ENCODE measurements at places on chromosomes 2 and 18.
A peak's percentile ranks its signal among the peaks of the same experiment; 100 is the strongest.

DNA sequence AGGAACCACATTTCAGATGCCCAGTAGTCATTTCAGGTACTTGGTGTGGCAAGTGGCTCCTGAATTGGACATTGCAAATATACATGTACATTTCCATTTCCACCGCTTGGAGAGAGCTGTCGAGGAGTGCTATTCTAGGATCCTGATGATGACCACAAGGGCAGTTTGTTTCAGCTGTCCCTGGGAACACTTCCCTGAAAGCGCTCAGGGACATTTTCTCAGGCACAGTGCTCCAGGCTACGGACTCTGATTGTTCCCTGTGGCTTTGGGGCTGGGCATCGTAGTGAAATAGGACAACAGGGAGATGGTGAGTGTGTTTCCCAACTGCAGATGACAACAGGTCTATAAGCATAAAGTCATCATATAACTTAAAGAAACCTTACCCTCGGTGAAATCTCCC is 3.1 kb downstream of the DBI start:
- DNase-seq = no peak

DNA sequence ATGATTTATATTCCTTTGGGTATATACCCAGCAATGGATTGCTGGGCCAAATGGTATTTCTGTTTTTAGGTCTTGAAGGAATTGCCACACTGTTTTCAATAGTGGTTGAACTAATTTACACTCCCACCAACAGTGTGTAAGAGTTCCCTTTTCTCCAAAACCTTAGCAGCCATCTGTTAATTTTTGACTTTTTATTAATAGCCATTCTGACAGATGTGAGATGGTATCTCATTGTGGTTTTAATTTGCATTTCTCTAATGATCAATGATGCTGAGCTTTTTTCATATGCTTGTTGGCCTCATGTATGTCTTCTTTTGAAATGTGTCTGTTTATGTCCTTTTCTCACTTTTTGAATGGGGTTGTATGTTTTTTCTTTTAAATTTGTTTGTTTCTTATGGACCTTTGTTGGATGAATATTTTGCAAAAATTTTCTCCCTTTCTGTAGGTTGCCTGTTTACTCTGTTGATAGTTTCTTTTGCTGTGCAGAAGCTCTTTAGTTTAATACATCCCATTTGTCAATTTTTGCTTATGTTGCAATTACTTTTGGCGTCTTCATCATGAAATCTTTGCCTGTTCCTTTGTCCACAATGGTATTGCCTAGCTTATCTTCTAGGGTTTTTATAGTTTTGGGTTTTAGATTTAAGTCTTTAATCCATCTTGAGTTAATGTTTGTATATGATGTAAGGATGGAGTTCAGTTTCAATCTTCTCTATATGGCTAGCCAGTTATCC is 119.7 kb upstream of the XIRP2 start:
- DNase-seq = no peak

GRCh38 chr2:59899692-59900091 is 653.8 kb downstream of the BCL11A start:
- no peak for DNase-seq

DNA sequence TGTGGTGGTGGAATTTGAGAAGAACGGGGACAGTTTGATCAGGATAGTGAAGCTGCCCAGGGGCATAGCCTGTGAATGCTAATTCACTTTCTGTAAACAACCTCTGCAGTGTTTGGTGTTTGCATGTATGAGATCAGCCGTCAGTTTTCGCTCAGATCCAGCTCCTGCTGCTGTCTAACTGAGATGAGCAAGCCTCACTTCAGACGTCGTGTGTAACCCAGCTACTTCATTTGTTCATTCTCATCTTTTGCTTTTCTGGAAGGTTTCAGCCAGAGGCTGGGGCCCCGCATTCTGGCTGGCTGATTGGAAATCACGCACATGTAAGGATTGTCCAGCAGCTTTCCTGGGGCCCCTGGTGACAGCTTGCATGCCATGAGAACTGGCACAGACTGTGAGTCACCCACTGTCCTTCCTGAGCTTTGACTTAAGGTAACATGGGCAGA is 48.9 kb downstream of the LDLRAD4 start:
- DNase-seq = peak; percentile 24

Data from stimulated activated CD4-positive, alpha-beta T cell treated with anti-CD3 and anti-CD28 coated beads, Interleukin-15, amount 100 ng/mL, for 48 hours (primary cell).